ENCODE measurements at places on chromosomes 16 and 17. TPM values are rescaled to one million over a fixed set of nuclear protein-coding genes. Genes with fewer than 3 reads are reported as not detected.

Gene TK2
- total RNA-seq, result 15.3 TPM

GRCh38 chr16:11978080-11978479 is 1.5 kb downstream of the SNX29 start:
- no peak for DNase-seq

Gene COL1A1
- 0.54 TPM for total RNA-seq

DNA sequence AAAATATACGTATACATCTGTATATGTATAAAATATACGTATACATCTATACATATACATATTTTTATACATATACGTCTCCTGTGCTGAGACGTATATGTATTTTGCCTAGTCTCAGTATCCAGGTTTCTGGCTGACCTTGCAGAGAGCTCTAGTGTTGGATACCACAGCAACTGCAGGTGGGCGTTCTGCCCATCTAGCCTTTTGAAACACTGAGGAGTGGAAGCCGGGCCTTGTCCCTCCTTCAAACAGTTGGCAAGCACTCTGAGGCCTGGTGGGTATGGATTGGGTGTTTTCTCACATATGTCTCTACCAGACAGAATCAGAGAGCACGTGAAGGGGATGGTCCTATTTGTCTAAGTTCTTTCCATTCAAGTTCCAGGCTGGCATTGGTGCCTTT is 39.4 kb upstream of the MRC2 start:
- DNase-seq, result no peak

GRCh38 chr17:31631766-31632165 is 227.3 kb downstream of the COPRS start:
- DNase-seq, result no peak

DNA sequence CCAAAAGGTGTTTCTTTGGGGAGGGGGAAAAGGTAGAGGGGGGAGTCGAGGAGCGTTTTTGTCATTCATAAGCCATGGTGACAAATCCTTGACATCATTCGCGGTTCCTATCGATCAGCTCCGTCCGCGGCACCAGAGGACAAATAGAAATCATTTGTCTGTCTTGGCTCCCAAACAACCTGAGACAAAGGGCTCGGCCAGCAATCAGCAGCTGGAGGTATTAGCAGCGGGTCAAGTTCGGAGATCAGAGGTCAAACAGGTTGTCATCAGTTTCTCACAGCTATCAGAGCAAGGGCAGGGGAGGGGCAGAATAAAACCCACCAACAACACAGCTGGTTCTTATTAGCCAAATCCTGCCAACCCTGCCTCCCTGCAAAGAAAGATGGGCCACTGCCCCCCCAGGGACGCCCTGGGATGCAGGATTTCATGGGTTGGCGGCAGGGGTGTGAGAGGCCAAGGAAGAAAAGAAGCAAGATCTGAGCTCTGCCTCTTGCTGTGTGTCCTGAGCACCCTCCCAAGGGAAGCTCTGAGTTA is 145.3 kb upstream of the LHX1 start:
- no peak for DNase-seq

- no peak for DNase-seq
Observed at GRCh38 chr16:56748826-56749225, 18.9 kb downstream of the NUP93 start.

GRCh38 chr16:85171759-85172454 is 59.6 kb upstream of the CIBAR2 start:
- no peak for DNase-seq

DNA sequence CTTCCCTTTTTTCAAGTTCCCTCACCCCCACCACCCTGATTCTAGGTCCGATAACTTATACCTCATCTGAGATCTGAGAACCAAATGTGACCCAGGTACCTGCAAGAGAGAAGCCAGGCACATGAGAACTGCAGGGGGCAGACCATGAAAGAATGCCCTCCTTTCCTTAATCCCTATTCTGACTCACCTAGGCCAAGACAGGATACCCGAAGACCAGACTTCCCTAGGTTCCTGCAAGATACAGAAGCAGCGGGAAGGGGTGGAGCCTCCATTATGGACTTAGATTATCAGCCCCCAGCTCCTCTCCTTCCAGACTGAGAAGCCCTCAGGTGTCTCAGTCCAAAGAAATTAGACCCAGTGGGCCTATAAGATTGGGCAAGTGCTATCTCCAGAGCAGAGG is 2.1 kb downstream of the KCNAB3 start:
- DNase-seq, result no peak

GRCh38 chr16:77732241-77732946 is 10.1 kb downstream of the NUDT7 start:
- DNase-seq, result no peak

Gene IGFALS
- total RNA-seq, result 0.81 TPM

Gene TBC1D3H
- not detected for total RNA-seq

Gene TP53
- 72.4 TPM for total RNA-seq

GRCh38 chr17:34403006-34403405 is 40.0 kb upstream of the CCL1 start:
- DNase-seq, result no peak

DNA sequence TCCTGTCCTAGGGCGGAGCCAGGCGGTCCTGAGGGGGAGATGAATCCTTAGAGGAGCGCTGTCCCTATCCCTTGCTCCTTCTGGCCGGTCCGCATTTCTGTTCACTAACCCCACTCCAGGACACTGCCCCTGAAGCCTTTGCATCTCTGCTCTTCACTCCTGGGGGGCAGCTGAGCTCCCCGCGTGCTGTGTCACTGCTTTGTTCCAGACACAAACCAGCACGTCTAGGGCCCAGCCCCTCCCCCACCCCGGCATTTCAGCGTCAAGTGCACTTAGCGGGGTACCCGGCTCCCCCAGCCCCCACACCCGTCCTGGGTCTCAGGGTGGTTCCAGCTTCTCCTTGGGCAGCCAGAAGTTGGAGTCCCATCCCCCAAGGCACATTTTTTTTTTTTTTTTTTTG is 8.9 kb downstream of the CORO6 start:
- no peak for DNase-seq

DNA sequence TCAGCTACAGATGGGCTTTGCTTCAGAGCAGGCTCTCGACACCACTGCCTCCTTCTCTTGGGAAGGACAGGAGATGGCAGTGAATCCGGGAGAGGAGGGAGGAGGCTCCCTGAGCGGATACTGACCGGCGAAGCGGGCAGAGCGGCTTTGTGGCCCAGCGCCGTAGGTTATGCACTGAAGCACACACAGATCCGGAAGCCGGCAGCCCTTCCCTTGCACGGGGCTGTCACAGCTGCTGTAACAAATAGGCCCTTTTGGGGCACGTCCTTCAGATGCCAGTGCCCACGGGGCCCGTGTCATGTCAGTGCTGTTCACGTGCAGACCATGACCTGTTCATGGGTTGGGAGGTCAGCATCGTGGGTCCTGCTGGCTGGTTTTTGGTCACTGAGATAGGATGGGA is 144.7 kb upstream of the CHMP6 start:
- DNase-seq, result no peak

DNA sequence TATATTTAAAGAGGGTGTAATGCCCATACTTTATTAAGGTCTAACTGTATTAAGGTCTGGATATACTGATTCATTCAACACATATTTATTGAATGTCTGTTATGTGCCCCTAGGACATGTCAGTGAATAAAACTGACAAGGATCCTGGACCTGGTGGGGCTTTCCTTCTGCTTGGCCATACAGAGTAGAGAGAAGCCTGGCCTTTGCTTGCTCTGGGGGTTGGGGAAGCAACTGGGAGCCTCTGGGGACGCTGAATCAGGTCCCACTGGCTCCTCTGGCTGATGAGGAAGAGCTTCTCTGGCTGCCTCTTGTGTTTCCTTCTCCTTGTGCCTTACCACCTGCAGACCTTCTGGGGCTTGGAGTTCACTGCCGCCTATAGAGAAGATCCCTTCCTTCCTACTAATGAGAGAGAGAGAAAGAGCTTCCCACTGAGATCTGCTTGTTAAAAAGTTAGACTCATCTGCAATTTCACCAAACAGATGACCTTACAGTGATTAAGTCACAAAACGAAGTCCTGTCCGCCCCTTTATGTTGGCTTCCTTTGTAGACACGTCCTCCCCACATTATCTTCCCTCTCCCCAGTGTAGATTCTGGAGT is 49.7 kb downstream of the MSI2 start:
- no peak for DNase-seq

GRCh38 chr17:76810956-76811355 is 57.2 kb upstream of the MGAT5B start:
- no peak for DNase-seq

DNA sequence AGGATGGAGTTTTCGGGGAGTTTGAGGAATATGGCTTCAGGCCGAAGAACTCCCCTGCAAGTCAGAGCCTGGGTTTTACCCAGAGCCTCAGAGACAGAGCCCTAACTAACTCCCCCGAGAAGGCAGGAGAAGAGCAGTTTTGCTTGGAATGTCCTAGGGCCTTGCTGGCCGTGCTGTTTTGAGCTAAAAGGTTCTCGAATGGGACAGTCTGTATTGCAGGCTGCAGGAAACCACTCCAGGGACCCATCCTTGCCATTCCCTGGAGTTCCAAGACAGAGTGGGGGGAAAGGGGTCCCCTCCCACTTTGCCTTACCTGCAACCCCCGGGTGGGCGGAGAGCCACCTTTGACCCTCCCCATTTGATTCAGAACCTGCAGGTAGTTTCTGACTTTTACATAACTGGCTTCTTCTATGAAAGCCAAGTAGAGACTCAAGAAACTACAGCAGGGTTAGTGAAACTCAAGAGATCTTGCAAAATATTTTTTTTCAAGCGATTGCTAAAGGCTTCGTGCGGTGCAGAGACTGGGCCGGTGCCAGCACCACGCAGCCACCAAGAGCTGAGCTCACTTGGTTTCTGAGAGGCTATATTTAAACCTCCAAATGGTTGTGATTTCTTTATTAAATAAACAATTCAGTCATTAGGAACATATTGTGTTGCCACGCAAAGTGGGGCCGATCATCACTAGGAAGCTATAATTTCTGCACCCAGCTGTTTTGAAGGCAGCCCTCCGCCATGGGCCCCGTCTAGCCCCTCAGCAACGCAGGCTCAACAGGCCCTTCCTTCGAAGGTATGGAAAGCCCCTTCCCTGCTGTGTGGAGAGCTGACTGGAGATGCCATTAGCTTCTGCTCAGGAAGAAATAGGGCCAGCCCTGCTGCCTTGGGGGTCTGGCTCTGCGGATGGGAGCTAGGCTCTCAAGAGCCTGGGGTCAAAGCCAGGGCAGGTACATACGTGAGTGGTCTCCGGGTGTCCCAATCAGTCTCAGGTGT is 223.0 kb downstream of the NTN1 start:
- DNase-seq, result no peak

Gene HYDIN
- 0.27 TPM for total RNA-seq

- DNase-seq, result no peak
Observed at GRCh38 chr17:7729816-7730215, 12.3 kb downstream of the DNAH2 start.

Gene CTF1
- total RNA-seq, result 1.6 TPM

DNA sequence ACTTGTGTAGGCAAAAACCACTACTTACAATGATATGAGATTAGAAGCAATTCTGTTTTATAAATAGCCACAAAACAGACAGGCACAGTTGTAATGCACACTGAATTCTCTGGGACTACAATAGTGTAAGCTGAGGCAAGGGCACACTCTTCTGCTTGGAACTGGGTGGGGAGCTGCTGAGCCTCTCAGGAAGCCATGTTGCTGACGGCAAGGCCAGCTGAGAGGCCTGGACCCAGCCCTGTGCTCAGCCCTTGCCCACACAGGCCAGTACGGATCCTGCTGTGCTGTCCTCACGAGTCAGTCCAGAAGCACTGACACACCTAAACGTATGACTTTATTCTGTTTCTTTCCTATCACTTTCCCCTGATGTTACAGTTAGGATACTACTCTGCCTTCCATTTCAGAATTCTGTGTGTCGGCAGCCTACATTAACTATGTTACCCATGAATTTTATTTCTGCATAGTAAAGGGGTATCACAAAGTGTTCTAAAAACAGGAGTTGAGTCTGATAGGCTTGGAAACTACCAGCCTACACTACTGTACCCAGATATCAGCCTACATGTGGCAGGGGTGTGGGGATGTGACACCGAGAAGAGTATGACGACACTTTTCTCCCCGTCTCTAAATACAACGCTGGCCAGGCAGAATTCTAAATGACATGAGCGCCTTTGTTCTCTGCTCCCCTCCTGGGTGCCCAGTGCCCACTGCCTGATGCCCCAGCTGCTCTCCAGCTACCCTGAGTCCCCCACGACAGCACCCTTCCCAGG is 41.1 kb upstream of the FAAP100 start:
- no peak for DNase-seq

- DNase-seq, result no peak
Observed at GRCh38 chr16:22633799-22634198, 123.1 kb downstream of the NPIPB5 start.

Data from hematopoietic multipotent progenitor cell (in vitro differentiated cells).